ENCODE measurements at places on chromosomes 2 and 18. TPM values are rescaled to one million over a fixed set of nuclear protein-coding genes. Genes with fewer than 3 reads are reported as not detected.

DNA sequence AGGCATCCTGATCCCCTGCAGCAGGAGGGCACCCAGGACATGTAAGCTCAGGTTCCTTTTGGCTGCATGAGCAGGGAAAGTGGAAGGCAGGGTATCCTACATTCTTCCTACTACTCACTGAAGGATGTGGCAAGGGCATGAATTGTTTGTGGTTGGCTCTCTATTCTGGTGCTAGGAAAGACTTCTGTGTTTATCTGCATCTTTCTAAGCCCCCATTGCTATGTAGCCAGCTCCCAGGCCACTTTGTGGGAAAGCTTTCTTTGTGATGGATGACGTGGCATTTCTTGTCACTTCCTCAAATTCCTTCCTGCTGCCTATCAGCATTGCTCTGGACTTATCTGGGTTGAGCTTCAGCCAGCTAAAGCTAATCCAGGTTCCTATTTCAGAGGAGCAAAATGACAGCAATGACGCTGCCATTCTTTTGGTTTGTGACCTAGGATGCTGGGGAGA is 46.2 kb downstream of the MEIS1 start:
- no peak for DNase-seq

- DNase-seq = no peak
Observed at GRCh38 chr2:29520001-29520400, 401.4 kb downstream of the ALK start.

GRCh38 chr18:34493566-34494358 is 216.3 kb upstream of the DTNA start:
- peak; percentile 18 for DNase-seq

Gene BCL2
- total RNA-seq = 7.9 TPM

- DNase-seq = no peak
Observed at GRCh38 chr2:211347328-211347727, 790.9 kb downstream of the CPS1 start.

DNA sequence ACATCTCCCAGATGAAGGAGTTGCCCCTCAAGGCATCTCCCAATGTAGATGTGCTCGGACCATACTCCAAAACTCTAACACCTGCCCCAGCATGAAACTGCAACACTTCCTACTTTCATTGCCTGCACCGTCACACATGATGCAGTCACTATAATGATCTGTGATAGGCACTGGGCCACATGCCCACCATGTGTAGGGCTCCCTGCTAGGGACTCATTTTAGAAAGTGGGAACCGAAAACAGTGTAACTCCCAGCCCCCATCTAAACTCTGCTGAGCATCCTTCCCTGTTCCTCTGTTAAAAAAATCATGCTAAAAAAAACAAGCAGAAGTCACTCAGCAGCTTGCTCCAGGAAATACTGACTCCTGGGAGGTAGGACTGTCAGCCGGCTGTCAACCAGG is 496.1 kb upstream of the RAB6C start:
- DNase-seq = no peak

GRCh38 chr18:8841781-8842485 is 136.6 kb downstream of the MTCL1 start:
- DNase-seq = no peak

DNA sequence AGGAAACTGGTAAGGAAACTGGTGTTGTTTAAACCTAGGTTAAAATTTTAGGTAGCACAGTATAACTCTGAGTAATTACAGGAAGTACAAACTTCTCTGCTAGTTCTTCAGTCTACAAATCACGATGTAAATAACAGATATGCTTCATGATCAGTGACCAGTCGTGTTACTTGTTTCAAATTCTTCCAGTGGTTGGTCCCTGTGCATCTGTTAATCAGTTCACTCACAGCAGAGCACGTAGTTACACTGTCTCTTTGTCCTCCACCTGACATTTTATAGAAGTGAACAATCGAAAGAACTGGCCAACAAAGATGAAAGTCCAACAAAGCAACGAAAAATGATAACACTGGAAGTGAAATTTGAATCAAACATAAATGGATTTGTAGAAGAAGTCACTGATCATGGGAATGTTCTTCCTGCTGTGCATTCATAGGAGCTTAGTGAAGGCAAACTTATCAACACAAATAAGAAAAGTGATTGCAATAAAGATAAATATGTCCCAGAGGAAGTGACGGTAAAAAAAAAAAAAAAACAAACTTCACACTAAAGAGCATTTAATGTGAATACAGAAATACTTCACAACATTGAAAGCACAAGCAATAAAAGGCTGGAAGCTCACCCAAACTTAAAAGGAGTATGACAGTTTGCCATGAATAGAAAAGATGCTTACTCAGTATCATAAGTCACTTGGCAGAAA is 7.0 kb downstream of the EIF2AK2 start:
- no peak for DNase-seq

DNA sequence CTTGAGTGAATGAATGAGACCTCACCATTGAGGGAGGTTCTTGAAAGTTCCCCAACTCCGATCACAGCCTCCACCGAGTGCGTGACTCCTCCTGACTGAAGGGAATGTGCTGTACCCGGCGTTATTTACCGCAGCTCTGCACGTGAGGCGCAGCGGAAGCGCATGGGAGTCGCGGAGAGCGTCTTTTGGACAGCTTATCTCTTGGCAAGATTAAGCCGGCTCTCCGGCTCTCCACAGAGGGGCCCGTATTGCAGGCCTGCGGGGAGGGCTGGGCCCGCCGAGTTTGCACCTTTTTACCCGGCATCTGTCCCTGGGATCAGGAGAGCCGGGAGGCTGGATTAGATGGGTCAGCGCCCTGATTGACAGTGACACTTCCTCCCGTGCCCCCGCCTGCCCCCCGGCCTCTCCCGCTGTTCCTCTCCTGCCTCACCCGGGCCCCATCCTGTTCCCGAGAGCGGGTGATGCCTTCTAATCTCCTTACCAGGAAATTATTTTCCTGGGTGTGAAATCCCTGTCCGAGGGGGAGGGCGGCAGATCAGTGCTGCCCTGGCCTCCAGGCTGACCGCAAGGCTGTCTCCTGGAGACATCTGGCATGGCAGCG is 176.3 kb downstream of the INHBB start:
- DNase-seq = no peak

All from heart right ventricle (tissue), 16 donors.